GM20000 (cell line): ENCODE measurements at places on chromosomes 11 and 22.
A peak's percentile ranks its signal among the peaks of the same experiment; 100 is the strongest.

- DNase-seq: no peak
These were observed 913 bp downstream of the ZNHIT2 start for GRCh38 chr11:65116370-65117205.

- no peak for DNase-seq
These were observed 1078.7 kb downstream of the BRD1 start for GRCh38 chr22:48748860-48749554.

GRCh38 chr22:38005943-38006342, 21.6 kb upstream of the SOX10 start:
- DNase-seq: no peak

DNA sequence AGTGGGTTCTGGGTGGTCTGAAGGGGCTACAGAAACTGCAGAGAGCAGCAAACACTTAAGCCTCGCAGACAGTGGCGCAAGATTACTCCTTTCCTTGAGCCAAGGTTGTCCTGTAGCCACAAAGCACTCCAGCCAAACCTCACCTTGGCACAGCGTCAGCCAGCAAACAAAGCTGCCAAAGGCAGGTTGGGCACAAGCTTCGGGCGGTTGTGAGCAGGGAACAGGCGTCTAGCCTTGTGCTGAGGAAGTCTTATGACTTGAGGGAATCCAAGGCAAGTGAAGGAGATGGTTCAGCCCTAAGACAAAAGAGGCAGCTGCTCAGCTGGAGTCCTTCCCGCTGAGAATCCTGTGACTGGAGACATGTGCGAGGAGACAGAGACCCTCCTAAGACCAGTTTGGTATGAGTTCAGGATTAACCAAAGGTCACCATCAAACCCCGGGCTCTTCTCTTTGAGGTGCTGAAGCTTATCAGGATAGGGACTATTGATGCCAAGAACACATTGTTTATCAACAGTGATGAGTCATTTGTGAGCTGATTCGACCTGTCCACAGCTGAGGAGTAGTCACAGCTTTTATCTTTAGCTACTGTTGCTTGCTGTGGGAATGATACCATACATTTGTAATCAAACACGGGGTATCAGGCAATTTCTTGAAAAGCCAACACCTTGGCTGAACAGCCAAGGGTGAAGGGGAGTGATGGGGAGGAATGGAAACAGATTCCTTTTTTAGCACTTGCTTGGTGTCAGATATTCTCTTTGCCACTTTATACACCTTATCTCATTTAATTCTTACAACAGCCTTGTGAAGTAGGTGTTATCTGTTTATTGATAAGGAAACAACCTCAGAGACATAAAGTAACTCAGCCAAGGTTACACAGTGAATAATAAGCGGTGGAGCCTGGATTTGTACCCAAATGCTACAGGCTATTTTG, 4.6 kb downstream of the ADM start:
- no peak for DNase-seq

DNA sequence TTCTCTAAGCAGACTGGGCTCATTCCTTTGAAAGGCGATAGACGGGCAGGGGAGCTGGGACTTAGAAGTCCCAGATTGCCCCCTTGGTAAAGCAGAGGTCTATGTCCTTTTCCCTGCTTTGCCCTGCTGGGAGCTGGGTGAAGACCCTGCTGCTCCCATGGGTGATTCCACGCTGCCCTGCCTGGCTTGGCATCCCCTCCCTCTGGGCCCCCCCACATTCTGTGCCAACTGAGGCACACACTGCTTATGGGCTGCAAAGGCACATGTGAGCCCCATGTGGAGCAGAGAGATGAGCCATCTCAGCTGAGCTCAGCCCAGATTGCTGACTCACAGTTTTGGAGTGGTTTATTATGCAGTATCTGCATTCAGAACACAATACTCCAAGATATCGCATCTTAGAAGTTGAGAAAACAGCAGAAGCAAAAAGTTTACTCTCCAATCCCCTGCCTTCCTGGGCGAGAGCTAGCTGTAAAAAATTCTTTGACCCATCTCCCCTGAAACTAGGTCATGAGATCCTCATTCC, 127.2 kb downstream of the ST3GAL4 start:
- no peak for DNase-seq

GRCh38 chr22:31143038-31143437, 2.7 kb upstream of the PLA2G3 start:
- no peak for DNase-seq

GRCh38 chr11:79467761-79468160, 26.9 kb upstream of the TENM4 start:
- no peak for DNase-seq

DNA sequence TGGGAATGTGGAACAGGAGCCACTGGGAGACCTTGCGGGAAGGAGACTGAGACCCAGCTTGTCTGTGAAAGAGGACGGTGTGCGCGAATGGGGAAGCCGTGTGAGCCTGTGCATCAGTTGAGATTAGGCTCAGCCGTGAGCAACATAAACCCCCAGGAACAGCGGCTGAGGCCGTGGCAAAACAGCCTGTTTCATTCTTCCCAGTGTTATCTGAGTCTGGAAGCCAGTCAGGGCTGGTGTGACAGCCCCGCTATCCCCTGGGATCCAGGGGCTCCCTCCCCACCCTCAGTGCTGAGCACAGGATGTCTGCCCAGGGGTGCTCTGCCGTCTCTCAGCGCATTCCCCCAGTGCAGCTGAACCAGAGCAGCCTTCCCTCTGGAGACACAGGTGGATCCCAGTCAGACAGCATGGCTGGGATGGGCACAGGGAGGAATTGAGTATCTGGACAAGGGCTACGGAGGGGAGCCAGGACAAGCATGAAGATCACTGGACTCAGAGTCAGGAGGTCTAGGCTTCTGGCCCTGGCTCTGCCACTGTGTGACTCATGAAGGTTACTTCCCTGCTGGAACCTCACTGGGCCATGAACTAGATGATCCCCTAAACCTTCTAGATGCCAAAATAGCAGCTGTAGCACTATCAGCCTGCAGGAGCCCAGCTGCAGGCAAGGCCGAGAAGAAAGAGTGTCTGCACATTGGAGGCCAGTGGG, 8.6 kb downstream of the OAF start:
- no peak for DNase-seq

GRCh38 chr11:72723508-72723907, 28.7 kb downstream of the ARAP1 start:
- DNase-seq: no peak

- DNase-seq: no peak
These were observed 1088.2 kb downstream of the TBC1D22A start for GRCh38 chr22:47850644-47851151.

DNA sequence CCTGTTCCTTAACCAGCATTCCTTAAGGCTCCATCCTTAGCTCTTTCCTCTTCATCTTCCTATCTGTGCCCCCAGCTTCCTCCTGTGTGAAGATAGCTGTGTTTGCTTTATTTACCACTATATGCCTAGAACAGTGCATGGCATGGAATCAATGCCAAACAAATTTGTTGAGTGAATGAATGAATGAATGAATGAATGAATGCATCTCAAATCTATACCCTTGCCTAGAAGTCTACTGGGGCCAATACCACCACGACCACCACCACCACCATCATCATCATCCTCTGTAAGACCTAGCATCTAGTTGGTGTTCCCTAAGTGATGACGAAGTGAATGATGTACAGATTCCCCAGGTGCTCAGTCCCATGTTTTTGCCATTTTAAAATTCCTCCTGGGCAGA, 819 bp upstream of the OTOG start:
- DNase-seq: no peak

GRCh38 chr22:20128902-20129746, 2.5 kb upstream of the ZDHHC8 start:
- peak; percentile 64 for DNase-seq

DNA sequence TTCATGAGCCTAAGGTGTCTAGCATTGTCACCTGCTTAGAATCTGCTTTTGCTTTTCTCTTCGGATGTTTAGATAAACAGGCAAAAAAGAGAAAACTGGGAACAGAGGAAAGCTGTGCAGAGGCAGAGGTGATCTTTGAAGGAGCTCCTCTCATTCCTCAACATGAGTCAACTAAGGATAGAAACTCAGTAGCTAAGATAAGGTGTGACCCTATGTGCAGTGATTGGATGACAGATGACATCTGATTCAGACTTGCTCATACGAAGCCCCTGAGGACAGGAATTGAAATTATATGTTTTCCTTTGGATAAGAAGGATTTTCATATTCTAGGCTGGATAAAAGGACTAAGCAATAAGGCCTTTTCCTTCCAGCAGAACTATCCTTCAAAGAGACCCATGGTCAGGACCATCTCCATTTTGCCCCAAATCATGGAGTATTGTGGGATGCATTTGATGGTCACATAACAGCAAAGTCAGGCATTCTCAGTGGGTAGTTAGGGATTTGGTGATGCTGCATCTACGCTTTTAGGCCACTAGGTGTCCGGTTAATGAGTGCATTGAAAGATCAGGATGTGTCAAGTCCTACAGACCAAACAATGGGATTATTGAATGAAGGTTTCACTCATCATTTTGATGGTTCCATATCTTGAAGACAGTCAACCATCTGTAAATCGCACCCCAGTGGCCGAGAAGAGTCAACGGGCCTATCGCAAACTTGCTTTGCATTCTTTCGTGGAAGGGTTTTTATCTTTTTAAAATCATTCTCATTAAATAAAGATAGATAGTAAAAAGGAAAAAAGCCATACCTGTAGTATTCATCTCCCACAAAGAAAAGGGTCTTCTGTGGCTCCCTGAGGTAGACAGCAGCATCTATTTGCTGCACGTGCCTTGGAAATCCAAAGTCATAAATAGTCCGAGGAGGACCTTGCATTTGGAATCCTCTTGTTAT, 32.2 kb downstream of the MMP20 start:
- no peak for DNase-seq

GRCh38 chr22:26846645-26847044, 189.3 kb downstream of the MIAT start:
- DNase-seq: no peak

GRCh38 chr11:74479732-74480123, 12.4 kb upstream of the KCNE3 start:
- no peak for DNase-seq

- DNase-seq: no peak
These were observed 4.6 kb upstream of the GAS2L1 start for GRCh38 chr22:29301716-29302401.

DNA sequence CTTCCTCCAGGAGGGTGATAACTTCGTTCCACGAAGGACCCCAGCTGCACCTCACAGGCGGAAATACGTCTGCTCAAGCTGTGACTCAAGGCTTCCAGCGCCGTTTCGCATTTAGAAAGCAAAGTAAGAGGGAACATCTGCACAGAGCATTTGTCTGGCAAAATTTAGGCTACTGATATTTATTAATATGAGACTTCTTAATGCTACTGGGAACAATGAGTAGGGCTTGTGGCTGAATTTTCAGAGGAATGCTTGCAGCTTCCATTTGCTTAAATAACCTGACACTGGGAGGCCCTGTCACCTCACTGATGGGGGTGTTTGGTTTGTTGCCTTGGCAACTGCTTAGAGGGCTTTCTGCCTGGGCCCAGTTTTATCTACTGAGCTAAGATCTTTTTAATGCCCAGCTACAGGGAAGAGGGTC, 14.7 kb upstream of the ST14 start:
- DNase-seq: no peak

DNA sequence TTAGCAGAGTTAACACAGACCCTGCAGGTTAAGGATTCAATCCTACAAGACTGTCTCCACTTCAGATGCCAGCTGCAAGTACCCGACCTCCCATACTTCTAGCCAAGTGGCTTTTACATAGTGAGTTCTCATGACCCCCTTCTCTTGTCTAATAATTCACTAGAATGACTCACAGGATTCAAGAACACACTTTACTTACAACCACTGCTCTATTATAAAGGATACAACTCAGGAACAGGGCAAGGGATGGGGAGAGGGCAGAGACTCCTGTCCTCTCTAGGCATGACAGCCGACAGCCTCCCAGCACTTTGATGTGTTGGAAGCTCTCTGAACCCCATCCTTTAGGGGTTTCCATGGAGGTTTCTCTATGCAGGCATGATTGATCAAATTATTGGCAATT, 60.0 kb downstream of the MYO18B start:
- no peak for DNase-seq

DNA sequence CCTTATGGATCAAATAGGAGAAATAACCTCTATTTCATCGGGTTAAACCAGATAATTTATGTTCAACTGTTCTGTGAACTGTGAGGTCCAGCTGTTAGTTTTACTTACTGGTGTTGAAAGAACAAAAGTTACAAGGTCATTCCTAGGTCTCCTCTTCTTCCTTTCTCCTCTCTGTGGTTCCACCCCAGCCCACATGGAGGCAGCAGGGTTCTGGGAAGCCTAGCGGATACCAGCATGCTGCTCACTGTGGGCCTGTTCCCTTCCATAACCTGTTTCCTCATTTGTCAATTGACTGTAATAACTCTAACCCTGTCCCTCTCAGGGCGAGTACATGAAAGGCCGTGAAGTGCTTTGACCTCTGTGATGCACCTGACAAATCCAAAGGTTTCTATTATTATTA, 27.8 kb downstream of the RELT start:
- no peak for DNase-seq

- DNase-seq: no peak
These were observed 23.1 kb downstream of the OR2AT4 start for GRCh38 chr11:75073459-75074190.

DNA sequence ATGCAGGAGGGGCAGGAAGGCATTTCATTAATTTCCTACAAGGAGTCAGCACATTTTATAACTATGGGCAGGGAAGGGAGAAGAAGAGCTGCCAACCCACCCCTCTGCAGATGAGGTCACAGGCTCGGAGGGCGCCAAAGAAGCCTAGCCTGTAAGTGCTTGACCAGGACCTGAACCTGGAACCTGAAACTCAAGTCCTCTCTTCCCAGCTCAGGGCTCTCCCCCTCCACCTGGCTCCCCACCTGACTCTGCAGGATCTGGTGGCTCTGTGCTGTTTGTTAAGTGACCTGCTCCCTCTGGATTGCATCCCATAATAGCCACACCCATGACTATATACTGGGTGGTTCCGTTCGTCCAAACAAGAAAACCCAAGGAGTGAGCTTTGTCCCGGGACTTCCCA, 27.3 kb downstream of the SCGB1A1 start:
- DNase-seq: no peak

DNA sequence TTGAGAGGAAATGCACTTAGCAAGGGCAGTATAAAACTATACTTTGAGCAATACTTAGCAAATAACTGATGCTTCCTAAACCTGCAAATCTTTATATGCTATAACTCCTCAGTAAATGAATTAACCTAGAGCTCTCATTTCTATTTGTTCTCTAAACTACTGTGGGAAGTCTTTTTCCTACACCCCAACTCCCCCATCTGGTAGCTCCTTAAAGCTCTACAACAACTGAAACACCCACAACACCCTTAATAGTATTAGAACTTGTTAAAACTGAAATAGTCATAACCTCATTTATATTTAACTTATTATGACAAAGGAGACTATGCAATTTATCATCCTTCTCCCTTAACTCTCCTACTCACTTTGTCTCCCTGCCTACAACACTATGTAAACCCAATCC, 43.4 kb downstream of the GUCY1A2 start:
- DNase-seq: no peak

GRCh38 chr11:86161837-86162236, 82.7 kb upstream of the EED start:
- no peak for DNase-seq
